ENCODE measurements at places on chromosomes 12 and 14.
A peak's percentile ranks its signal among the peaks of the same experiment; 100 is the strongest.

DNA sequence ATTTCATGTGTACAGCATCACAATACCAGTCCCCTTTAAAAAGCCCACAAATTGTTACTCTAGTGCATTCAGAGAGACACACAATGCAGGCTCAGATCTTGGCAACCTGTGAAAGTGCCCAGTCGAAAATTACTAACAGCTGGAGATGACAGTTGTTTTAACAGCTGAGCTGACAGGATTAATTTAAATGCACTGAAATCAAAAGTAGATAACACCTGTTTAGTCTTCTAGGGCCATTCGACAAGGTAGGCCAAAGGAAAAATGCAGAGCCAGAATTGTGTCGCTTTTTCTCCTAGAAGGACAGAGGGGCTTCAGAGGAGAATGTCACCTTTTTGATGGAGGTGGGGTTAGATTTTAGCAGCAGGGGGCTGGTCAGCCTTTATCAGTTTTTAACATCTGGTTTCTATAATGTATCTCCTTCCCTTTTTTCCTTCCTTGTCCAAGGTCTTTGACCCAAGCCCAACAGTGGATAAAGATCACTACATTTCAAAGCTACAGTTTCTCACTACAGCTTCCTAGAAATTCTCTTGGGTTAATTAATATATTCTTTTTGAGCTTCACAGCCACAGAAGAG is 139.1 kb downstream of the SOX5 start:
- no peak for DNase-seq

- DNase-seq: no peak
Measured at GRCh38 chr12:3559601-3560294, 68.7 kb downstream of the PRMT8 start.

DNA sequence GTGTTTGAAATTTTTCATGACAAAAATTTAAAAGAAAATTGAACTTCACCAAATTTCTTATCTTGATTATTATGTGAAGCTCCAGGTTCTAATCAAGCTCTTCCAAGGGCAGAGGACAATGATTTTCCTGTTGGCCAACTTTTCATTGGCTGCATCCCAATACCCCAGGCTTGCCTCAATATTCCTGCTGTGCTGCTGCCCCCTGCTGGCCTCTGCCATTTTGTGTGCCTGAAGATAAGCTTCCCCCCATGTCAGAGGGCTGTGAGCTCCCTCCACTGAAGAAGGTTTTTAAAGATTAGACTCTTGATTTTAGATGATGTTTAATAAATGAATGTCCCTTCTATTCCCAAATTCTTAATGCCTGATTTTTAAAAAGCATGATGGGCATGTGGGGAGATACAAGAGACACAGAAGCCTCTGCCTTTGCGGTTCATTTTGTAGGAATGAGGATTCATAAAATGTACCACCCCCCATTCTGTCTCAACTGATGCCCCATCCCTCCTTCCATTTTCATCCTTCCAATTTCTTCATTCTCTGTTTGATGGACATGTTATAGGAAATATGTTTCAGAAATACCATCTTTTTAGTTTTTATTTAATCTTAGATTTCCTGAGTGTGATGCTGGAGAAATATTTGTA is 76.7 kb upstream of the RGS6 start:
- DNase-seq: peak; percentile 64

GRCh38 chr14:74988131-74988530 is 14.6 kb upstream of the EIF2B2 start:
- no peak for DNase-seq

GRCh38 chr12:104064031-104064841 is at the start of gene HCFC2:
Gene HCFC2 (plus strand): TSS chr12:104064531. CDS start chr12:104064561, 30 bp downstream.
- peak; percentile 83 for DNase-seq

DNA sequence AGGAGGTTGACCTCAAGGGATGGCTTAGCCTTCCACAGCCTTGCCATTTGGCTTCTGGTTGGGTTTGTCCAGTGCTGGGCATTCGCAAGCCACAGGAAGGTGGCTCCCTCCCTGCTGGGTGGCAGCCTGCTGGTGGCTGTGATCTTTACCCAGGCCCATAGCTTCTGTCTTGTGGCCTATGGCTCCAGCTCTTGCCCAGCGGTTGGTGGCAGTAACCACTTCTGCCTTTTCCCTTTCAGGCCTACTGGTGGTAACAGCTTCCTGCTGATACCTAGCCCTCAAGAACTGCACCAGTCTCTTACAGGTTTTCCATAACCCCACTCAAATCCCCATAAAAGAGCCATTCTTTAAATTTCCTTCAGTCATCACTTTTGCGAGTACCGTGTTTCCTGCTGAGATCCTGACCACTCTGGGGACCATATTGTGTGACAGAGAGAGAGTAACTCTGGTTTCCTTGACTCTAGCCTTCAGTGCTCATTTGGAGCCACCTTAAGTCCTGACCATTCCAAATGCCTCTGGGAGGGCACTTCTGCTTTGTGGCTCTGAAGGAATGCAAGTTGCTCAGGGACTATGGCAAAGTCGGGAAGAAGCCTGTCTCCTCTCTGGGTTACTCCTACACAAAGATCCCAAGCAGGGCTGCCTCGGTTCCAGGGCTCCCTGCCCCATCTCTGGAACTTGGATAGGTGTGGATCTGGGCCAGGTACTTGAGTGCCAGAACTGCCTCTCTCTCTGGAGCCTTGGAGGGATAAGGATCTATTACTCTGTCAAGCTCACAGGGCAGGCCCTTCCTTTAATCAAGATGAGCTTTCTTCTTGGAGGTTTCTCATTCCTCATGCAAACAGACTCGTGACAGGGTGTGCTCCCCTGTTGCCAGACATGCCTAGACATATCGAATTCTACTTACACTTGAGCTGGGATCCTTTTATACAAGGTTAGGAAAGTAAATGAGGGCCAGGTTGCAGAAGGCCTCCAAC is 2.9 kb upstream of the NYNRIN start:
- DNase-seq: no peak

DNA sequence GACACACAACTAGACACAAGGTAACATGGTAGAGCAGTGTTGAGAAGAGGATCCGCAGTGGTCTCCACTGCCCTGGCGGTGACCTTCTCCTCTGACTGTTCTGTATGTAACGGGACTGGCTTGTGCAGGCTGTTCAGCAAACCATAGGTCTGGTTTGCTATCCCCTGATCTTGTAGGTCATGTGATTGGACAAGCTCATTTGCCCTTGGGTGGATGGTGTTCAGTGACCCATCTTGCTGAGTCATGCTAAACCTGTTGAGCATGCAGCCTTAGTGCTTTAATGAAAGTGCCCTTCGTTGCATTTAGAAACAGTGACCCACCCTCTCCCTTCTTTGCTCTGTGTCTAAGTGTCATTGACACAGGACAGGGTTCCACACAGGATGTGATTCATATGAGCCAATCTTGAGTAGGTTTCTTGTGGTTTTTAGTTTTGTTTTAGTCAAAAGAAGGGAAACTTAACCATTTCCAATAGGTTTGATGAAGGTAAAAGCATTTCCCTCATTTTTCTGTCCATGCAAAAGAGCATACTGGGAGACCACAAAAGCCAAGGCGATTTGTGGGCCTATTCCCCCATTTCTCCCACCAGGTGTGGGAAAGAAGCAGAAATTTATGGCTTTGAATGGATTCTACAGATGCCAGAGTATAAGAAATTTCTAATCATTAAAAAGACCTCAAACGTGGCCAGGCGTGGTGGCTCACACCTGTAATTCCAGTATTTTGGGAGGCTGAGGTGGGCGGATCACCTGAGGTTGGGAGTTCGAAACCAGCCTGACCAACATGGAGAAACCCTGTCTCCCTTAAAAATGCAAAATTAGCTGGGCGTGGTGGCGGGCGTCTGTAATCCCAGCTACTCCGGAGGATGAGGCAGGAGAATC is 32.6 kb upstream of the HIF1A start:
- peak; percentile 34 for DNase-seq

GRCh38 chr12:22641353-22642053 is 16.5 kb downstream of the ETNK1 start:
- DNase-seq: no peak

GRCh38 chr12:123916729-123917128 is 55.9 kb downstream of the CCDC92 start:
- DNase-seq: peak; percentile 43

DNA sequence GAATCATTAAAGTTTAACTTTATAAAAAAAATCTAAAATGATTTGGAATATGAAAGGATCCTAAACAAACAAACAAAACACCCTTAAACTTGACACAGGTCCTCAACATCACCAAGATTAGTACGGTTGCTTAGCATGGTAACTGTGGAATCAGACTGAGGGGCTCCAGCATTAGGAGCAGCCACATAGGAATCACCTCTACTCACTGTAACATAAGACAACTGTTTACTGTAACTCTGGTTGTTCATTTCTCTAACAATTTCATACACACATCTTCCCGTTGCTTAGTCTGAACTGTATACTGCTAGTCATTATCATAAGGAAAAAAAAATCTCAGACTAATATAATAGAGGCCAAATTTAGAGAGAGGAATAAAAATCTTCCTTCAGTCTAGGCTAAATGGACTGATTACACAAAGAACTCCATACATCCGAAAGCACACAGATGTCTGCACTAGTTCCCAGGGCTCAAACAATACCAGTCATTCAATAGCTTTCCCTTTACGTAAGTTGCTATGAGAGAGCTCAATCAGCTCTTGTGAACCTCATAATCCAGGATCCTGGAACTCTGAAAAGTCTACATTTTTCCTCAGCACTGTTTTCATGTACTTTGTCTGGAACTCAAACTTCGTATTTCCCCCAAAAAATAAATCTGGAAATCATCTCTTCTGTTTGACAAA is 26.0 kb downstream of the LRP6 start:
- no peak for DNase-seq

DNA sequence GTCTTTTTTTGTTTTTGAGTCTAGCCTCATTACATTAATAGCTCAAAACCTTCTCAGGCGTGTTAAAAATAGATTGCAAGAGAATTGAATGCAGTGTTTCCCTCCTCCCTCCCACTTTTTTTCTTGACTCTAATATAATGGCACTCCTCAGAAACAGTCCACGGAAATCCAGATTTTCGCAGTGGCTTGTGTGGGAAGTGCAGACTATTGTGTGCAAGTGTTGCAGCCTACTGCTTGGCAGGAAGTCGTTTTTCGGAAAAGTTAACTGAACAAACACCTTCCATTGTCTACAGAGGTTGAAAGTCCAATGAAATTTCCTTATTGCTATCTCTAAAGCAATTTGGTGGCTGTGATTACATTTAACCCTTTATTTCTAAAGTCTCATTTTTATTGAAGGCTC is 147.9 kb upstream of the E2F7 start:
- DNase-seq: no peak

- DNase-seq: no peak
Measured at GRCh38 chr12:56385873-56386272, 23.2 kb upstream of the APOF start.

DNA sequence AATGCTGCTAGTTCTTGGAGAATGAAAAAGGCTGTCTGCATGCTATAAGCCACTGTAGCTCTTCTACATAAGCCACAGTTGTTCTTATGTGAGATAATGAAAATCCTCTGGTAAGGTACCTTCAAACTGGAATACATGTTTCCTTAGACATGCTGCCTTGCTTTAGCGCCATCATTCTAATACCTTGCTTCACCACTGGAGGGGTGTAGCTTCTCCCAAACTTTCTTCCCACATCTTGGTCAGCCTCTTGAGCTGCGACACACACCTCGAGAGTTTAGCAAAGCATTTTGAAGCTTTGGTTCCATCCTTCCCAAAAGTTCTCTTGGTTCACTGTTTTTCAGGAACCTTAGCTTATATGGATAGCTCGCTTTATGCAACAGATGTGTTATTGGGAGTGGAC is 69.5 kb downstream of the NKX2-1 start:
- DNase-seq: no peak

- DNase-seq: no peak
Measured at GRCh38 chr12:26122681-26123481, 2.0 kb downstream of the BHLHE41 start.

DNA sequence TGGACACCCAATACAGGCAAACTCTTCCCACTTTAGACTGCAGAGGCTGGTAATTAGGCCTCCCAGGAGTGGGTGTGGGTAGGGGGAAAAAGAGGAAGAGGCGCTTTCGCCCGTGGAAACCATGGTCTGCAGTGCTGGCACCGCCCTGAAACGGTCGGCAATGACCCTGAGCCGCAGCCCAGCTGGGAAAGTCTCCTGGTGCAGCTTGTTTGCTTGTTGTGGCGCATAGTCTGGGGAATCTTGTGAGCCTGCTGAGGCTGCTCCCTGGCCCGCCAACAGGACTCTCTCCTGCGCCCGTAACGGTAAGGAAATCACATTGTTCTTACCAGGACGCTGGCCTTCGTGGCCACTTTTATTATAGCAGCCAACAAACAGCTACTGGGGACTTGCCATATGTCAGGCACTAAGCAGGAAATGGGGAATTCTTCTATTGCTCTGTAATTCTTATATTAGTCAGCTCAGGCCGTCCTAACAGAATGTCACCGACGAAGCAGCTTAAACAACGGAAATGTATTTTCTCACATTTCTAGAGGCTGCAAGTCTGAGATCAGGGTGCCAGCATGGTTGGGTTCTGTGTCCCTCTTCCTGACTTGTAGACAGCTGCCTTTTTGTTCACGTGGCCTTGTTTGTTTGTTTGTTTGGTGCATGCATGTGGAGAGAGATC is 52.5 kb upstream of the RIN3 start:
- no peak for DNase-seq

DNA sequence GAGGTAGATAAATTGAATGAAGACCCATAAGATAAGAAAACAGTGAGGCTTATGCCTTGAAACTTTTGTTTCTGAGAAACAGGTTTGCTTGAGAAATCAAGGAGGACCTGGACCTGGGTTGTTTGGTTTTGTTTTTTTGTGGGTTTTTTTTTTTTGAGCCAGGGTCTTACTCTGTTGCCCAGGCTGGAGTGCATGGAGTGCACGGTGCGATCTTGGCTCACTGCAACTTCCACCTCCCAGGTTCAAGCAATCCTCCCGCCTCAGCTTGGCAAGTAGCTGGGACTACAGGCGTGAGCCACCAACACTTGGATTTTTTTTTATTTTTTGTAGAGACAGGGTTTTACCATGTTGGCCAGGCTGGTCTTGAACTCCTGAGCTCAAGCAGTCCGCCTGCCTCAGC is 9.0 kb upstream of the PPTC7 start:
- no peak for DNase-seq

DNA sequence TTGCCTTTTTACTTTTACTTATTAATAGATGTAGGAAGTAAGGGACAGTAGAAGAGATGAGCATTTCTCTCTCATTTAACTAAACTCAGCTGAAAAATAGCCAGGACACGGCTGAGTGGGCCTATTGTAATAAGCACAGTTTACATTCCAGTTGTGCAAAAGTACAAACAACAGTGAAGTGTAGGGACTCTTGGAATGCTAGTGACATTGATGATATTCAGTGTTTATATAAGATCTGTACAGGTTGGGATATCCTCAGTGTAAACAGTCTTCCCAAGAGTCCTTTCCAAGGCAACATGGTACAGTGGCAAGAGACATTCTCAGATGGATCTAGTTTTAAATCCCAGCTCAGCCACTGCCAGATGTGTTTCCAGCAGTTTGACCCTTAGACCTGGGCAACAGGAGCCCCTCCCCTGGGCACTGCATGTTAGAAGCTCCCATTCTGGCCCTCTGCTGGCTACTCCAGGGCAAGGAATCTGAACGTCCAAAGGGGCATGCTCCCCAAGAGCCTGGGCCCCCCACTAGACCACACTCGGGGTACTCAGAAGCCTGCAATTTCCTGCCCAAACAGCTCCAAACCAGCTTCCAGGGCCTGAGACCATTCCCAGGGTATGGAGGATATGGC is 55.3 kb downstream of the STAB2 start:
- DNase-seq: no peak
